ENCODE measurements at places on chromosomes 4 and X. TPM values are rescaled to one million over a fixed set of nuclear protein-coding genes. Genes with fewer than 3 reads are reported as not detected.
A peak's percentile ranks its signal among the peaks of the same experiment; 100 is the strongest.

DNA sequence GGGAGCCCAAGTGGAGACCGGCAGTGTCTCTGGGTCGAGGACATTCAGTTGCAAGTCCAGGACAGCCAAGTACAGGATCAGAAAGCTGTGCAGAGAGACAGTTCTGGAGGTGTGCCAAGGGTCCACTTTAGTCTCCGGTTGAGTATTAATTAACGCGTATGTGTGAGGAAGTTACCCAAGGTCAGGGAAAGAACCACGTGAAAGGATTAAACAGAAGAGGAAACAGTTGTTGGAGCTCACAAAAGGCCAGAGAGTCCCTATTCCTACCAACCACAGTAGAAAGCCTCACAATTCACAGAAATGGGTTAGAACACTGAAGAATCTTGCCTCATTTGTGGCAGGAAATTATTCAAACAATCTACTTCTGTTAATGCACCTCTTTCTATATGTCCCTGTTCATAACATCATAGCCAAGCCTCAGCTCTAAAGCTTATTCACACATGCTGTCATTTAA is 17.9 kb upstream of the NSUN7 start:
- no peak overlapping the region for H3K4me3 ChIP-seq
- no peaks in the 10 kb centered on the region for H3K27me3 ChIP-seq
- H3K4me1 ChIP-seq = no peaks in the 10 kb centered on the region
- DNase-seq = no peak
- H3K36me3 ChIP-seq = no peaks in the 10 kb centered on the region

GRCh38 chr4:7960017-7960789 is 20.5 kb upstream of the AFAP1 start:
- no peak overlapping the region for H3K4me3 ChIP-seq
- no peaks in the 10 kb centered on the region for H3K36me3 ChIP-seq
- DNase-seq = no peak

DNA sequence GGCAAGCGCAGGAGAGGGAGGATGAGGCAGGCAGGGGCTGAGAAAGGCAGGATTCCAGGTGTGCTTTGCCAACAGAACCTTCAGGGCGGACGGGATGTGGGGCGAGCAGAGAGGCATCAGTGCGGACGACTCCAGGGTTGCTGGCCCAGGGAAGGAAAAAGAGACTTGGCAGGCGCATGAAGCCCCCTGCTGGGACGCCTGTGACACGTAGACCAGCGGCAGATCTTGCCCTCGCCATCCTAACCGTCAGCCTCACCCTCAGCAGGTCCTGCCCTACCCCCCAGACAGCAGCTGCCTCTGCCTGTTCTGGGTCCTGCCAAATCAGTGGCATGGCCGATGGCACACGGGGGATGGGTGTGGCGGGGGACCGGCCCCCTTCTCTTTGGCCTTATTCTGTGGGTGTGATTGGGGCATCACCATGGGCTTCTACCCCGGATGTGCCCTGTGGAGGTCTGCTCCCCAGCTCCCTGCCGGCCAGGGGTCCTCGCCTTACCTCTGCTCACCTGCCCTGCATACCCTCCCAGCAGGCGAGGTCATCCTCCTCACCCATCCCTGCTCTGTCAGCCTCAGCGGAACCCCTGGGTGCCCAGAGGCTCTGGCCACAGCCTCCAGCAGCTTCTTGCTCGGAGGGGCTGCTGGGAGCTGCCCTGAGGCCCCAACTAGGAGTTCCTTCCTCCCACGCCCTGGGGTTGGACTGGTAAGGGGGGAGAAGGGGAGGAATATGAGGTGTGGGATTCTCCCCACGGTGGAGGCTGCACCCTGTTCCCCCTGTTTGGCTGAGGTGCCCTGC is 2.9 kb upstream of the SH3BP2 start:
- peaks cover 39% of the 10 kb centered on the region for H3K4me1 ChIP-seq
- H3K36me3 ChIP-seq = no peaks in the 10 kb centered on the region
- H3K4me3 ChIP-seq = no peak overlapping the region

- H3K27ac ChIP-seq = no peak overlapping the region
- H3K36me3 ChIP-seq = no peaks in the 10 kb centered on the region
- no peak overlapping the region for H3K4me3 ChIP-seq
- no peaks in the 10 kb centered on the region for H3K4me1 ChIP-seq
These were observed 316.7 kb upstream of the HTR2C start for GRCh38 chrX:114267142-114267541.

- peak overlapping the region; percentile 39 for H3K27ac ChIP-seq
- peaks cover 37% of the 10 kb centered on the region for H3K4me1 ChIP-seq
These were observed 58.3 kb downstream of the TLR10 start for GRCh38 chr4:38724475-38724808.

GRCh38 chr4:14671146-14671545 is 331.1 kb upstream of the CPEB2 start:
- no peak overlapping the region for H3K4me3 ChIP-seq
- H3K36me3 ChIP-seq = no peaks in the 10 kb centered on the region
- H3K27ac ChIP-seq = no peak overlapping the region
- DNase-seq = no peak

The CT45A5 gene
- not detected for total RNA-seq

The BCAP31 gene
- 99.2 TPM for total RNA-seq

The ADH7 gene
- total RNA-seq = 173 TPM
